Activated CD8-positive, alpha-beta T cell treated with anti-CD3 and anti-CD28 coated beads, Interleukin-2, amount 10 ng/mL, durations not matched to agents 7 days and 5 days (primary cell): ENCODE measurements at places on chromosomes 11 and 22.

GRCh38 chr11:71154261-71154805, 98.0 kb downstream of the SHANK2 start:
- no peak for DNase-seq

GRCh38 chr22:27237080-27237741, 564.3 kb downstream of the MN1 start:
- DNase-seq, result no peak

GRCh38 chr11:3635641-3636375, 6.0 kb downstream of the ART5 start:
- DNase-seq, result no peak

GRCh38 chr11:106400949-106401570, 323.6 kb downstream of the AASDHPPT start:
- DNase-seq, result no peak

GRCh38 chr22:23764899-23765881, 2.4 kb downstream of the C22orf15 start:
- DNase-seq, result no peak

GRCh38 chr22:42855211-42855610, 1.9 kb downstream of the ARFGAP3 start:
- DNase-seq, result no peak

DNA sequence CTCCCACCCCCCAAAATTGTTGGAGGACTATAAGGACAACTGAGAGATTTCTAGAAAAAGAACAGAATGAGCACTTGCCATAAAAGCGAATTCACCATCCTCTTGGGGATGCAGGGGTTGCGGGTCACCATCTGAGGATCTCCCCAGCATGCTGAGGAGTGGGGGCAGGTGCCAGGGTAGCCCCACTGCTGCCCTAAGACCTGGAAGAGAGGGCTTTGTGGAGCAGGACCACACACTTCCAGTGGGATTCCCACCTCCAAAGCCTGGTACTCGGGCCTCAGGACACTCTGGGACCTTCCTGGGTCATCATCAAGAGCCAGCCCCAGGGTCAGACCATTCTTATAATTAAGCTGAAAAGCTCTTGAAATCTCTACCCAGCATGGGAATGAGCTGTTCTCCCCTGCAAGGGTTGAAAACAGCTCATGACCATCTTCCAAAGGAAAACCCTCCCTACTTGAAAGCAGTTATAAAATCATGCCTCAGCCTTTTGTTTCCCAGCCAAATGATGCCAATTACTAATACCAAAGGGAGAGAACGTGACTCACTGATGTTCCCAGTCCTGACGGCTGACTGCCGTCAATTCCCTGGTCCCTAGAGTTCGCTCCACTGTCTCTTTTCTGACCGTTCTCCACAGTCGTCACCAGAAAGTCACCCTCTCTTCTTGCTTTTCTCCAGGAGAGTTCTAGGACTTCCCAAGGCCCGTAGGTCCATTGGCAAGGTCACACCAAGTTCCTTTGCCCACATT, 76.8 kb upstream of the CREB3L1 start:
- DNase-seq, result no peak

GRCh38 chr11:44310463-44311272, 729 bp upstream of the ALX4 start:
- DNase-seq, result no peak

DNA sequence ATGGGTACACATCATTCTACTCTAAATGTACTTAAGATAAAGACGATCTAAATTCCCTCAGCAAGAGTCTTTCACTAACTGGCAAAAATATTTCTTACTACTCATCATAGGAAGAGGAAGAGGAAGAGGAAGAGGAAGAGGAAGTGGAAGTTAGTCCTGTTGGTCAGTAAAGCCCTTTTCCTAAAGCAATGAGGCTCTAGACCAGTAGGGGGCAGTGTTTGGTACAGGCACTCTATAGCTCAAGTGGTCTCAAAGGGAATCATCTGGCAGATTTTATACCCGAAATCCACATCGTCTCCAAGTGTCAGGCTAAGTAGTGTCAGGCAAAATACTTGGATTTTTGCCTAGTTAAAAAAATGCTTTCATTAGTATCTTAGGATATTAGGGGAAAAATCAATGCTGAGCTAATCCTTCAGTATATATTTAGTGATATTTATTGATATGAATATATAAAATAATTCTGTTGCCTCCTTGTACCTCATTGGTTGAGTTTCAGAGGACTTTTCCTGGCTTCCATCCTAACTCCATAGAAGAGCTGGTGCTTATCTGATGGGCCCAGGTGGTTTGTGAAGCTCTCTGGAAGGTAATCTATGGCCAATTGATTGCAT, 7.7 kb downstream of the BLID start:
- DNase-seq, result peak; percentile 25

DNA sequence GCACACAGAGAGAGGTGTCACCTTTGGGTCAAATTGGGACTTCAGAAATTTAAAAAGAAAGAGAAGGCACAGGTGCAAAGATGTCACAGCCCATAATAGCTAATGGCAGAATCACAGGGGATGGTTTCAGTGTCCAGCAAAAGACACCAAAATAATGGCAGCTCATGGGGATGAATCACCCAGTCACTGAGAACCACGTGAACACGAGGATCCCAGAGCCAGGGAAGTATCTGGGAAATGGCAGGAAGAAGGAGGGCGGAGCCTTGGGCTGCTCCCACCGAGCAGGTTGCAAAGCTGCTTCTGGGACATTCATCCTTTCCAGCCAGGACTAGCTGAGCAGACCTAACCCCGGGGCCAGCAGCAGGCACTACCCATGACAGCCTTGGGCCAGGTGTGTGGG, 45.6 kb downstream of the TRMU start:
- DNase-seq, result no peak

- peak; percentile 34 for DNase-seq
These were observed 177.4 kb downstream of the JRKL start for GRCh38 chr11:96567176-96567575.

DNA sequence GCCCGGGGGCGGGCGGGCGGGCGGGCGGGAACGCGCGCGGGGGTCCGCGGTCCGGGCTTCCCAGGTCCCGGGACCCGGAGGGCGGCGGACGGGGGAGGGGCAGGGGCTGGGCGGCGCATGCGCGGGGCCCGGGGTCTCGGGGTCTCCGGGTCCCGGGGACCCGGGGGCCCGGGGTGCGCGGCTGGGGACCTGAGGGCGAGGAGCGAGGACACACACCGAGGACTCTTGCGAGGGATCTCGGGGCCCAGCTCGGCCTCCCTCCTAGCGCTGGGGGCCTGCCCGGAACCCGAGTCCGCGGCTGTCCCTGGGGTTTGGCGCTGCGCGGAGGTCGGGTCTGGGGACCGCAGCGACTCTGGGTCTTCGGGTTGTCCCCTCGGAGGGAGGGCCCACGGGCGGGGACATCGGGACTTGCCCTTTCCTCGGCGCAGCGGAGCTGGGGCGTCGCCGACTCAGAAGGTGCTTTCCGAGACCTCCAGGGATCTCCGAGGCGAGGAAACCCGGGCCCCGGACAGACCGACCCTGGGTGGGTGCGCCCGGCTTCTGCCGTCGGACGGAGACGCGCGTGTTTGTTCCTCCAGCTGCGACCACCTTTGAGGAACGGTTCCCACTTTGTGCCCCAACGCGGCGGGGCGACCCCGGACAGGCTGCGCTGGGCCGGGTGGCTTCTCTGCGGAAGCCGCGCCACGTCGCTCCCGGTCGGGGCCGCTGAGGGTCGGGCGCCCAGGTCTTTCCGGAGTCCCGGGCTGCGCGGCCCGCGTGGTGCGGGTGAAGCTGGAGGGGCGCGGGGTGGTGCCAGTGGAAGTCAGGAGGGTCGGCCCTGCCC, 540 bp downstream of the PPARA start:
- peak; percentile 63 for DNase-seq

DNA sequence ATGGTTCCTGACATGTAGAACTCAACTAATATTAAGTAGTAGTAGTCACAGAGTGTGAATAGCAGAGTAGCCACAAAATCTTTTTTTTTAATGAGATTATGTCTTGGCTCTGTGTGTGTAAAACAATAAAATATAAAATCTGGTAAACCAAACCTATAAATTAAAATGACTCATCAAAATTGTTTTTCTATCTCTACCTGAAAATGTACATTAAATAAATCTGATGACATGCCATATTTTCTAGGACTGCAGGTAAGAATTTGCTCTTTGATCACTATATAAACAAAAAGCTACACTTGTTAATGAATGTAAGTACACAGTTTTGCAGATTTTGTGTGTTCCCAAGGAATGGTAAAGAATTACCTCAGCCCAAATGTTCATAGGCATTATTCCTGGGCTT, 1231.5 kb downstream of the JRKL start:
- no peak for DNase-seq

GRCh38 chr11:96778272-96778671, 388.5 kb downstream of the JRKL start:
- DNase-seq, result no peak

- no peak for DNase-seq
These were observed 2.3 kb upstream of the IL17REL start for GRCh38 chr22:50014655-50015401.
